ENCODE measurements at places on chromosomes 1 and 21.

GRCh38 chr1:164559342-164560051 is 513 bp downstream of the PBX1 start:
- peak; percentile 1 for DNase-seq

DNA sequence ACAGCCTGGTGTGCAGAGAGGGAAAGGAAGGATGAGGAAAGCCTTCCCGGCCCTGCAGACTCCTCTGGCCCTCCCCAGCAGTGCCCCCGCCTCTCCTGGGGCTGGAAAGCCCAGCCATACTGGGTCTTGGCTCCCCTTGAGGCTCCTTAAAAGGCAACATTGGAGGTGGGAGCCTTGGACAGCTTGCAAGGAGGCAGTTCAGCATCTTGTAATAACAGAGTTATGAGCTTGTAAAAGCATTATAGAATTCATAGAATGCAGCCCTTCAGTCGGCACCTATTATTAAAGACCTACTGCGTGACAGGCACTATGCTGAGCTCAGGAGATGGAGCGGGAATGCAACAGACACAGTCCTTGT is 4.2 kb downstream of the TINAGL1 start:
- no peak for DNase-seq

GRCh38 chr1:183687546-183688304 is 34.6 kb upstream of the APOBEC4 start:
- DNase-seq = no peak

- no peak for DNase-seq
Observed at GRCh38 chr1:57423656-57424211, at the start of gene DAB1. DAB1 (minus strand) TSS chr1:57424060; CDS start chr1:57291030, 133,030 bp downstream.

GRCh38 chr1:229509576-229509975 is 1.4 kb upstream of the NUP133 start:
- no peak for DNase-seq

GRCh38 chr1:51518033-51518585 is 957 bp downstream of the EPS15 start:
- no peak for DNase-seq

- no peak for DNase-seq
Observed at GRCh38 chr1:154492115-154492514, 9.9 kb upstream of the TDRD10 start.

DNA sequence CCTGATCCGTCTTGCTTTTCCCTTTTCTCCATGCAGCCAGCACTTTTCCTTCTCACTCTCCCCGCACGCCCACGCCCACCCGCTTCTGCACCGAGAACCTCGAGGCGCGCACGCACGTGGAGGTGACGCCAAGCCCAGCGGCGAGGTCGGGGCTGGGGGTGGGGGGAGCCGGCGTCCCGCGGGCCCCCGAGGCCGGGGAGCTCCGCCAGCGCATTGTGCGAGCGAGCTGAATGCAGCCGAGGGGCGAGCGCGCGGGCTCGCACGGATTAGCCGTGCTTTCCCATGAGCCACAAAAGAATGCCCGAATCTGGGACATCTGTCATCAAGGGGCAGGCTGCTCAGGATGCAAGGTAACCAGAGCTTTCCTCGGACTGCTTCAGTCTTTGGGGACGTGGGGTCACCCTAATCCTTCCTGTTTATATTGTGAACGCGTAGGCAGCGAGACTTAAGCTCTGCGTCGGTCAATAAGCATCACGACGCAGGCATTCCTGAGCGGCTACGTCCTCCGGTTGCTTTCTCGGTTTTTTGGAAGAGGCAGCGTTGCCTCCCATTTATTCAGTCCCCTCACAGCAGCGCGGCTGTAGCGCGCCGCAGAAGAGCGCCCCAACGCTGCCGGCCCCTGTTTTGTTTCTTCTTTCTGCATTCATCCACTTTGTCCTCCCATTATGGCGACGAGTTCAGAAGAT is 67.3 kb upstream of the AKT3 start:
- no peak for DNase-seq

- DNase-seq = no peak
Observed at GRCh38 chr1:101943237-101943636, 53.5 kb downstream of the OLFM3 start.
